Stimulated activated CD4-positive, alpha-beta T cell treated with anti-CD3 and anti-CD28 coated beads, Interleukin-15, amount 100 ng/mL, for 1 hour (primary cell): ENCODE measurements at places on chromosomes 2 and 18.

- DNase-seq, result no peak
Measured at GRCh38 chr2:205656941-205657340, 25.4 kb upstream of the NRP2 start.

DNA sequence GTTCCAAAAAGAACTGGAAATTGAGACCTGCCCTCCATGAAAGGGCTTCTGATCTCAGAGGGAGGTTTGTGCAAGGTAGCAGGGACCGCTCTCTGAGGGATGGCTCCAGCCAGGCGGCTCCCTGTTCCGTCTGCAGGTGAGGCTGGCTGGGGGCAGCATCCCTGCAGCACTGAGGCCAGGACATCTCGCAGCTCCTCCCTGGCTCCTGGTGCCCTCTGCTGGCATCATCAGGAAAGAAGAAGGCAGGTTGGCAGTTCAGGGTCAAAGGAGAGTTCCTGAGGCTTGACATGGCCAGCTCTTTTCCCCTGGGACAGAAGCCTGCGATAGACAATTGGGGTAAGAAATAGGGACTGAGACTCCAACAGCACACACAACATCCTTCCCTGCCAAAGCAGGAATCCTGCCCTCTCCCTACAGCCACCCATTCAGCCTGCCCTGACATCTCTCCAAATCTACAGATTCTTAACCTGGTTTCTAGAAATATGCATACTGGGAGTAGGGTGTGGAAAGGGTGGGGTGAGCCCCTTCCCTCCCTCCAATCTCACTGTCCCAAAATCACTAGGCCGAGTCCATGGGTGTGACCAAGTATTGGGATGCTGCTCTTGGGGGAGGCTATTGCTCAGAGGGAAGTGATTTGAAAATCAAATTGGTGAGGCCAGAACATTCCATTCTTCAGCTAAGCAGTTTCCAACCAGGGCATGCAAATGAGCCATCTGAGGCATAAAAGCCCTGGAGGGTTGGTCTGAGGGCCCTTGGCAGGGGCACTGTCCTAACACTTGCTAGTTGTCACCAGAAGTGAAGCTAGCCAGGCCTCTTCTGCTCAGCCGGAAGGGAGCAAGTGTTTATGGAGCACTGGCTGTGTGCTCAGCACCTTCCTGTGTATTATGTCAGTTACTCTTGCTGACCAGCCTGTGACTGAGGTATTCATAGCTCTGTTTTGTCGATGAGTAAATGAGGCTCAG, 185.4 kb downstream of the TFCP2L1 start:
- no peak for DNase-seq

GRCh38 chr2:102268510-102269199, 42.7 kb upstream of the IL1RL1 start:
- no peak for DNase-seq

DNA sequence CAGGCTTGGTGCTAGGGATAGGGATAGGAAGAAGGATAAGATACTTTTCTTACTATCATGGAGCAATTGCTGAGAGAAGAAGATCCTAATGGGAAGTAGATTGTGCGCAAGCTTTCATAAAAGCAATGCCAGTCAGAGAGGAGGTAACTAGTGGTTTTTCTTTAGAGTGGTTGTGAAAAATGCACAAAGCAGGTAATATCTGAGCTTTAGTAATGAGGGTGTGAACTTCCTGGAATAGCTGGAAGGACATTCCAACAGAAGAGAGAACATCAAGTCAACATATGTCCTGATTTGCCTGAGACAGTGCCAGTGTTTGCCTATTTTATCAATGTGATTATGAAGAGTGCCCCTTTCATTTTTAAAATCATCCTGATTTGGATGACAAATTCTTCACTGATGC, 34.1 kb downstream of the CCBE1 start:
- no peak for DNase-seq
